ENCODE measurements at places on chromosomes 6 and 20.

- DNase-seq, result no peak
Measured at GRCh38 chr20:2515203-2515602, 6.5 kb upstream of the ZNF343 start.

GRCh38 chr6:47865206-47865605 lies 83.4 kb downstream of the OPN5 start:
- no peak for DNase-seq

- DNase-seq, result no peak
Measured at GRCh38 chr6:79719248-79719960, 88.3 kb downstream of the SH3BGRL2 start.

DNA sequence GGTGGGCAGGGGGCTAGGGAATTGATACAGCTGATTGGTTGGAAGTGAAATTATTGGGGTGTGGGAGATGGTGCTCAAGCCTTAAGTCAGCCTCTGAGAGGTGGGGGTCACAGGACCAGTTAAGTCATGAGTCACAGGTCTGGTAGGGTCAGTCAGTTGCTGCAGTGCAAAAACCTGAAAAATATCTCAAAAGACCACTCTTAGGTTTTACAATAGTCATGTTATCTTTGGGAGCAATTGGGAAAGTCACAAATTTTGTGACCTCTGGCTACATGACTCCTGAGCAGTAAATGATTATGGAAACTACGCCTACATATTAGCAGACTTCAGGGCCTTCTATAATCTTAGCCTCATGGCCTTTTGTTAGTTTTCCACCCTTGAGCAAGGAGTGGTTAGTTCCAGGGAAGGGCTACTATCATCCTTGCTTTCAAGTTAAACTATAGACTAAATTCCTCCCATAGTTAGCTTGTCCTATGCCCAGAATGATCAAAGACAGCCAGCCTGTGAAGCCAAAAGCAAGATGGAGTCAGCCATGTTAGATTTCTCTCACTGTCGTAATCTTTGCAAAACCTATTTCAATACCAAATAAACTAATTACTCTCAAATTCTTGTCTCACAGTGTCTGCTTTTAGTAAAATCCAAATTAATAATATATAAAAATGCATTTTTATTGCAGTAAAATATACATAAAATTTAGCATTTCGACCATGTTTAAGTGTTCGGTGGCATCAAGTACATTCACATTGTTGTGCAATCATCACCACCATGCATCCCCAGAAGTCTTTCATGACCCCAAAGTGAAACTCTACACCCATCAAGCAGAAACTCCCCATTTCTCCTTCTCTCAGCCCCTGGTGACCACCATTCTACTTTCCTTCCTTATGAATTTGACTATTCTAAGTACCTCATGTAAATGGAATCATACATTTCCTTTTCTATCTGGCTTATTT lies 60.9 kb upstream of the CD2AP start:
- no peak for DNase-seq

- DNase-seq, result no peak
Measured at GRCh38 chr20:44707018-44707579, 8.1 kb upstream of the CCN5 start.

DNA sequence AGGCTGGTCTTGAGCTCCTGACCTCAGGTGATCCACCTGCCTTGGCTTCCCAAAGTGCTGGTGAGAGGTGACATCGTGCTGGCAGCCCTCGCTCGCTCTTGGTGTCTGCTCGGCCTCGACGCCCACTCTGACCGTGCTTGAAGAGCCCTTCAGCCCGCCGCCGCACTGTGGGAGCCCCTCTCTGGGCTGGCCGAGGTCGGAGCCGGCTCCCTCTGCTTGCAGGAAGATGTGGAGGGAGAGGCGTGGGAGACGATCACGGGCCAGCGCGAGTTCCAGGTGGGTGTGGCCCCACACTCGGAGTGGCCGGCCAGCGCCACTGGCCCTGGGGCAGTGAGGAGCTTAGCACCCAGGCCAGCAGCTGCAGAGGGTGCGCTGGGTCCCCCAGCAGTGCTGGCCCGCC lies 48.1 kb downstream of the ZBTB9 start:
- DNase-seq, result no peak

GRCh38 chr6:3046295-3046694 lies 22.0 kb upstream of the RIPK1 start:
- no peak for DNase-seq

DNA sequence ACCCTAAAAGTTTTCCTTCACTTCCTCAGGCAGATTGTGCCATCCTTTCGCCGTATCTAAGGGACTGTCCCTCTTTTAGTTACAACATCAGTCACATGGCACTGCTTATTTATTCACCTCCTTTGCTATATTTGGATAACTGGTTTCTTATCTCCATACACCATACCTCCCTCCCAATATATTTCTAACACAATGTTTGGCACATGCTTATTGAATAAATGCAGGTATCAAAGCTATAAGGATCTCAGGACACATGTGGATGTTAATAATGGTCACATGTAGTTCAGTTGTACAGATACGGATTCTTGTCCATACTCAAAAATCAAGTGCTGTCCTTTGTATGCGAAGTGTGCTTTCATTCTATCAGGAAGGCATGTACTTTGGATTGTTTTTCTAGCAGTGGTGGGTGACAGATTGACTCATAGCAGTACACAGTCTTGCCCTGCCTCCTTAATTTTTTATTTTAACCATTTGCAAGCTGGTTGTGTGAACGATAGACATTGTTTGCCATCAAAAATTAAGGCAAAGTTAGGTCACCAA lies 407.1 kb upstream of the RUNX2 start:
- no peak for DNase-seq

DNA sequence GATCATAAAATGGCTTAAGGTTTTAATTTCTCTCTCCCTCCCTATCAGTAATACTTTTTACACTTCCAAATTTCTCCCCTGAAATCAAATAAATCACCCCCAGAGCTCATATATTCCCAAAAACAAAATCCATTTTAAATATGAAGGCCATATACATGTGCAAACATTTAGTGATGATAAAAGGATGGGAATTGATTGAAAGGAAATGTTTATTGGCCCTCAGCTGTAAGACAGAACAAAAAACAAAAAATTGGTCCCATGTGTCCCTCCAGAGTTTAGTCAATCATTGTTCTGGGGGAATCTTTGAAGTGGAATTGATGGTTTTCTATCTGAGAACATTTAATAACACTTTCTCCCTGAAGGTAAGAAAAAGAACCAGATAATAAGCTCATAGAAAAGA lies 91.7 kb downstream of the COL12A1 start:
- DNase-seq, result no peak

DNA sequence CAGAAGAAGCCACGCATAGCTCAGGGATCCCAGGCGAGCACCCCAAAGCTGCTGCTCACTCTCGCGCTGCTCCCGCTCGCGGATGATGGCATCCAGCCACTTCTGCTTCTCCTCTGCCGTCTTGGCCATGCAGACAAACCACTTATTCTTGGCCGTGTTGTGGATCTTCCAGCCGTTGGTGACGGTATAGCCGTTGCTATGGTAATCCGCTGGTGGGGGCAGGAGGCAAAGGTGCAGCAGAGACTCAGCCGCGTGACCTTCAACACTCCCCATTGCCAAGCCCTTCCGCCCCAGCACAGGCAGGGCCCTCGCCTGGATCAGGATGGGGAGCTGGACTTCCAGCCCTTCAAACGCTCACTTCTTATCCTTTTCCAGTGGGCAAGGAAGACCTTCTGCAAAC lies 136.9 kb downstream of the PREX1 start:
- DNase-seq, result no peak

DNA sequence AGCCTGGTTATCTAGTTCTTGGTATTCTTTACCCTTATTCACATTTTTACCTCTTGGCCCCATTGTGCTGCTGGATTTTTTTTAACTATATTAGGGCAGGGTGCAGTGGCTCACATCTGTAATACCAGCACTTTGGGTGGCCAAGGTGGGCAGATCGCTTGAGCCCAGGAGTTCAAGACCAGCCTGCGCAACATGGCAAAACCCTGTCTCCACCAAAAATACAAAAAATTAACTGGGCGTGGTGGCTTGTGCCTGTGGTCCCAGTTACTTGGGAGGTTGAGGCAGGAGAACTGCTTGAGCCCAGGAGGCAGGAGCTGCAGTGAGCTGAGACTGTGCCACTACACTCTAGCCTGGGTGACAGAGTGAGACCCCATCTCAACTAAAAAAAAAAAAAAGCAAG lies 12.2 kb upstream of the TAF8 start:
- DNase-seq, result no peak

DNA sequence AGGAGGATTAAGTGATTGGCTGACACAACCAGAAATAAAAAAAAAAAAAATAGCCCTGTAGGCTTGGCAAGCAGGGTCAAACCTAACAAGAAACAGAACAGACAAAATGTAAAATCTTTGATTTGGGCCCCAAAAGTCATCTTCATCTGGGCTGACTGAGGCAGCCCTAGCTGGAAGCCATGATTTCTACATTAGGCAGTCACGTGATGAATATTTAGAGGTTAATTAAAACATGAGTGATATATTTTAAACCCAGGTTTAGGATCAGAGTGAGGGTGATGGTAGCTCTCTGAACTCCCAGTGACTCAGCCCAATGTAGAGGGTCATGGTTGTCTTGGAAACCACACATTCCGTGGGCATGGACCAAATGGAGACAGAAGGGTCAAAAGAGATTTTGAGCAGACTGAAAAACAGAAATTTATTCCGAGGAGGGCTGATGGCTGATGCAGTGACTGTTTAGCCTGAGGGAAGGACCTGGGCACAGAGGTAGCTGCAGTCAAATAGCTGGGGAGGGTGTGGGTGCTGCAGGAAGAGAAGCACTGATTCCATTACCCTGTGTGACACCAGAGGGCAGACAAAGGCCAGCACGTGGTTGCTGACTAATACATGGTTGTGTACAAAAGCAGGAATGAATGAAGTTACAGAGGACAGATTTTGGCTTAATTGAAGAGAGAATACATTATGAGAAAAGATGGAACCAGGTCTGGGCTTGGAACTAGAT lies 573.1 kb upstream of the CHD6 start:
- no peak for DNase-seq

DNA sequence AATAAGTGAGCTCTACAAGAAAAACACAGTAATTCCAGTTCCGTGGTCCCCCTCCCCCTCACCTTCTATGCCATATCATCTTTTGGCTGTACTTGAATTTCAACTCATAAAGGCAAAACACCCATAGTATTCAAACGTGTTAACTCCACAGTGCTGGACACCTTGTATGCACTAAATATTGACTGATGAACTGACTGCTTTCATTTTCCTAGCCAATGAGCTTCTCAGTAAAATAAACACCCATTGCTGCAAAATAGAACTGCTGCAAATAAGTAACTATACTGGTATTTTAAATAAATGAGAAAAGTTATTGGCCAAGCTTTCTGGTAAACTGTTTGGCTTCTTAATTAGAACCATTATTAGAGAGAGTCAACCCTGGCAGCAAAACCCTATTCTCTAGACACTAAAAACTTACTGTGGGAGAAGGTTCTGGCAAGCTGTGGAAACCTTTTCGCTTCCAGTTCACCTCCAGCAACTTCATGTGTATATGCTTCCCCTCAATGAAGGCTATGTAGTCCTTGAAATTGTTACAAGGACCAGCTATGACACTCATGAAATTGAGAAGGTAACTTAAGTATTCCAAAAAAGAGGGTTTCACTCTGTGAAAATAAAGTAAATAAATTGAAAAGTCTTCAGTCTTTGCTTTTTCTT lies 86.0 kb downstream of the MBOAT1 start:
- no peak for DNase-seq

GRCh38 chr6:147666255-147666654 lies 157.8 kb downstream of the SAMD5 start:
- no peak for DNase-seq

- no peak for DNase-seq
Measured at GRCh38 chr20:58330249-58330648, 20.7 kb downstream of the RAB22A start.

- no peak for DNase-seq
Measured at GRCh38 chr6:29563435-29563965, 4.0 kb upstream of the UBD start.

- DNase-seq, result no peak
Measured at GRCh38 chr20:8647961-8648441, 420.9 kb upstream of the PLCB4 start.

- no peak for DNase-seq
Measured at GRCh38 chr6:10373642-10374359, 41.1 kb downstream of the TFAP2A start.

GRCh38 chr6:56292505-56293181 lies 45.3 kb upstream of the COL21A1 start:
- no peak for DNase-seq

GRCh38 chr6:124882579-124883393 lies 79.5 kb upstream of the RNF217 start:
- DNase-seq, result no peak

DNA sequence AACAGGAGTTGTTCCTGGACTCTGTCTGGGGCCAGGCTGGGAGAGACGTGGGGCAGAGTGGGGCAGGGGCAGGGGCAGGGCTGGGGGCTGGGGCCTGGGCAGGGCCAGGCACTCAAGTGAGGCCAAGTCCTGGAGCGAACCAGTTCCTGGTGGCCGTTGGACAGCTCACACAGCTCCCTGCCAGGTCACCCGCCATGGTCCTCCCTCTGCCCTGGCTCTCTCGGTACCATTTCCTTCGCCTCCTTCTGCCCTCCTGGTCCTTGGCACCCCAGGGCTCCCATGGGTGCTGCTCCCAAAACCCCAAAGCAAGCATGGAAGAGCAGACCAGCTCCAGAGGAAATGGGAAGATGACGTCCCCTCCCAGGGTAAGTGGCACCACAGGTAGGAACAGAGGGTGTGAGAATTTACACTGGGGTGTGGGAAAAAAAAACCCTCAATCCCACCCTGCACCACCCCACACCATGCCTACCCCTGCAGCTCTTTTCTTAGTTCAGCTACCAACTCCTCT lies at the start of gene MCCD1:
Gene MCCD1, plus strand, starts transcription at position 142 of the 508 bp plus-strand sequence. Its CDS starts 53 bp downstream, at position 195.
- no peak for DNase-seq

GRCh38 chr6:53300656-53301551 lies 47.8 kb downstream of the ELOVL5 start:
- DNase-seq, result no peak

DNA sequence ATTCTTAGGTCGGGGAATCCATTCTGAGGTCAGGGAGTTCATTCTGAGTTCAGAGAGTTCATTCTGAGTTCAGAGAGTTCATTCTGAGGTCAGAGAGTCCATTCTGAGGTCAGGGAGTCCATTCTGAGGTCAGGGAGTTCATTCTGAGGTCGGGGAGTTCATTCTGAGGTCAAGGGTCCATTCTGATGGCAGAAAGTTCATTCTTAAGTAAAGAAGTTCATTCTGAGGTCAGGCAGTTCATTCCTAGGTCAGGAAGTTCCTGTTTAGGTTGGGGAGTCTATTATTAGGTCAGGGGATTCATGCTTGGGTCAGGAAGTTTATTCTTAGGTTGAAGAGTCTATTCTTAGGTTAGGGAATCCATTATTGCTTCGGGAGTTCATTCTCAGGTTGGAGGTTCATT lies 16.5 kb upstream of the NXT1 start:
- DNase-seq, result no peak

All from stimulated activated CD4-positive, alpha-beta T cell treated with anti-CD3 and anti-CD28 coated beads, Interleukin-12 subunit alpha, Interleukin-12 subunit beta, amount 100 ng/mL, for 24 hours (primary cell).